ENCODE measurements at places on chromosomes 6 and 20. TPM values are rescaled to one million over a fixed set of nuclear protein-coding genes. Genes with fewer than 3 reads are reported as not detected.

VSTM2L gene
- 6.9 TPM for total RNA-seq

TRIM10 gene
- not detected for total RNA-seq

FNDC1 gene
- 2.8 TPM for total RNA-seq

DNA sequence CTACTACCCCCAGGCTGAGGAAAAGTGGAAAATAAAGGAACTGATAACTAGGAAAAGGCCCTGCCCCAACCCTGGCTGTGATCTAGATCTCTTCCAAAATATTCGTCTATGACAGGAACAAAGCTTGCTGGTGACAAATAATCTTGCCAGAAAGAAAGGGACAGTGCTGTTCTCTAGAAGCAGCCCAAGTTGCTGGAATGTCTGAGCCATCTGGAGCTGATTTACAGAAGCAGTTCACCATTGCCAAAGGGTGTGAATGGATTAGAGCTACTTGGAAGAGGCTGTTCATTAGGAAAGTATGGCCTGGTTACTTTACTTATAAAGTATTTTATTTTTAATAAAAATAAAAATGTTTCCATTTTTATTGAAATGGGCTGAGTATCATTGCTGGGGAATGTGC, 146.3 kb downstream of the EPM2A start:
- DNase-seq: no peak

GRCh38 chr6:70593118-70593486, 26.4 kb downstream of the SDHAF4 start:
- DNase-seq: no peak

GRCh38 chr6:9057937-9058336, 622.6 kb upstream of the SLC35B3 start:
- DNase-seq: no peak

DNA sequence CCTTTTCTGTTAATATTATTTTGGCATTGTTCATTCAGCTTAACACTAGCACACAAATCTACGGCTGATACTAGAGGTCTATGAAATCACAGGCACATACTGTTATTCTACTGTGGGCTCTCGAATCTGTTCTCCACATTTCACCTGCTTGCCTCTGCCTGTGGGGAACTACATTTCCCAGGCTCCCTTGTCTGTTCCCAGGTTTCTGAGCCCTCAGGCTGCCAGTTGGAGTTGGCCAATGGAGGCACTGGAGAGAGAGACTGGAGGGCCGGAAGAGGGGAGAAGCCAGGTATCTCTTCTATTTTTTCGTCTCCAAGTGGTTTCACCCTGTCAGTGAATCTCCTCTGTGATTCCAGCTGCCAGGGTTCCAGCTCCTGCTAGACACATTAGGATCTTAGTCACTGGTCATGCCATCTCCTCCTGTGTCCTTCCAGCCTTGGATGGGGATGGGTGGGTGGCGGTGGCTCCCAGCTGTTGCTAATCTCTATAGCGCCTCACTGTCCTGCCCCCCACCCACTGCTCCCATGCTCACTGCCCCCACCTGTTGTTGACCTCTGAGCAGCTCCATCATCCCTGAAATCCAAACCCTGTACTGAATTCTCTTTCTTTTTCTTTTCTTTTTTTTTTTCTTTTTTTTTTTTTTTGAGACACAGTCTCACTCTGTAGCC, 188.2 kb downstream of the LRFN2 start:
- no peak for DNase-seq

- no peak for DNase-seq
Measured at GRCh38 chr20:34211591-34211990, 29.6 kb upstream of the ASIP start.

- no peak for DNase-seq
Measured at GRCh38 chr6:125486881-125487280, 185.1 kb upstream of the HDDC2 start.

DNA sequence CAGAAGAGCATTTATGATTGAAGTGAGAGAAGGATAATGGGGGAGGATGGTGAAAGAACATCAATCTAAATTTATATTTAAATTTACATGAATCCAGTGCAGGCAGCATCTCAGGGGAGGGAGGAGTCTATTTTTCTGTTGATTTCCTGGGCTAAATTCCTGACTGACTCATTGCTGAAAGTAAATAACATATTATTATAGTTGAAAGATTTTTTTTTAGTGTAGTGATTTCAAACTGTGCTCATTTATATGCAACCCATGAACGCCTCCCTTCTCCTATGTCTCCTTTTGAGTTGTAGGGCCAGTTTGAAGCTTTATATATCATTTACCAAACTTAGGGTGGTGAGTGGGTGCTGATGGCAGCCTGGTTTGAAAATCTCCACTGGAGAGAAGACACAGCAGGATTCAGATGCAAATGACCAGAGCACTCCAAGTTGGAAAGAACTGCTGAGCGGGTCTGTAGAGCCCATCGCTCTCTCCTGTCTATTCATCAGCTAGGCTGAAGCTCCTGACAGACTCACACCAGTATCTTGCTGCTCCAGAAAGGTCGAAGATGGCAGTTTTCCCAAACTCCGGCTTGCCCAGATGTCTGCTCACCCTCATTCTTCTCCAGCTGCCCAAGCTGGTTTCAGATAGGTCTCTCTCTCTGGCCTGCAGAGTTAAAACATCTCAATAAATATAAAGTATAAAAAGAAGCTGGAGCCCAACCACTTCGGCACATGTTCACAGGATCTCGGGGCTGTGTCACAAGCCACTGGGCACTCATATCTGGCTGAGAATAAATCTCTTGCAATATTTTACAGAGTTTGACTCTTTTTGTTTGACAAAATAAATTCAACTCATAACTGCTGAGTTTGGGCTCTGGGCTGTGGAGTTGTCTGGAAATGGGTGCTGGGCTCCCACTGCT, 18.3 kb downstream of the BTN2A1 start:
- no peak for DNase-seq

GRCh38 chr20:2401527-2401926, 20.8 kb downstream of the TGM6 start:
- no peak for DNase-seq

- DNase-seq: no peak
Measured at GRCh38 chr6:90097356-90097755, 199.3 kb downstream of the BACH2 start.

NT5E gene
- 43.8 TPM for total RNA-seq

CAPN11 gene
- 0.24 TPM for total RNA-seq

SLC17A3 gene
- not detected for total RNA-seq

EPPIN gene
- not detected for total RNA-seq

DNA sequence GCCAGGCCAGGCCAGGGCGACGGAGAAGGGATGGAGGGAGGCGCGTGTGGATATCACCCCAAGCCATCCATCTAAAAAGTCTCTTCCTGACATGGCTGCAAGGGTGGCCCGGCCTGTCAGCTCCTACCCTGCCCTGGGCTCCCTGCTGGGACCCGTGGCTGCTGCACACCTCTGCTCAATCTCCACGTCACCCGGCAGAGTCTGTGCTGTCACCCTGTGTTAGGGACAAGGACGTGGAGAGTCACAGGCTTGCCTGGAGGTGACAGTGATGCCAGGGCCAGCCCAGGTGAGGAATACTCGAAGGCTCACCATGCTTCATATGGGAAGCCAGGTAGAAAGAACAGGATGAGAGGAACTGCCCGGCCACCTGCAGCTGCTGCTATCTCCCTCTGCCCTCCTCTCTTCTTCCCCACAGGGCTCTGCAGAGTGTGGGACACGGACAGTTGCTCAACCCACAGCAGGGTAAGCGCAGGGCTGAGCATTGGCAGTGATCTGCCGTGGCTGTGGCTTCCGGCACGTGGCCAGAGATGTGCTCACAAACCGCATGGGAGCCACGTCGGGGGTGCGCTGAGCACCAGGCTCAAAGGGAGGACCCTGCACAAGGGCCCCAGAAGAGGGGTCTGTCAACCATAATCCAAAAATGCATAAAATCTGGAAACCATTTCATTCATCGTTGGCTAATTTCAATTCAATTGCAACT, 214.3 kb downstream of the DLL1 start:
- peak; percentile 57 for DNase-seq

SPEF1 gene
- not detected for total RNA-seq

DNA sequence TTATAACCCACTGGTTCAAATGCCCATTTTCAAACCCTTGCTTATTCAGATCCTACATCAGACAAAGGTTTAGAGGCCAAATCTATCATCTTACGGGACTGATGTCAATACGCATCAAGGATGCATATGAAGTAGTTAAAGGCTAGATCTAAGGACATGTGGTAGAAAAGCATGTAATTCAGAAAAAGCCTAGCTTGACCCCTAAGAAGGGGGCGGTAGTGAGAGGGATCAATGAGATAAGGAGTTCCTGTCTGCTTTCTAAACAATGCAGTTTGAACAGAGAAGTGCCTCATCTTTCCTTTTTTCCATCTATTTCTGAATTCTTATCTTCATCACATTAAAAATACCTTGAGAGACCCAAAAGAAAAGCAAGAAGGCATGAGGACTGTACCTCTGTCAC, 237.7 kb downstream of the ARHGAP18 start:
- DNase-seq: no peak

DNA sequence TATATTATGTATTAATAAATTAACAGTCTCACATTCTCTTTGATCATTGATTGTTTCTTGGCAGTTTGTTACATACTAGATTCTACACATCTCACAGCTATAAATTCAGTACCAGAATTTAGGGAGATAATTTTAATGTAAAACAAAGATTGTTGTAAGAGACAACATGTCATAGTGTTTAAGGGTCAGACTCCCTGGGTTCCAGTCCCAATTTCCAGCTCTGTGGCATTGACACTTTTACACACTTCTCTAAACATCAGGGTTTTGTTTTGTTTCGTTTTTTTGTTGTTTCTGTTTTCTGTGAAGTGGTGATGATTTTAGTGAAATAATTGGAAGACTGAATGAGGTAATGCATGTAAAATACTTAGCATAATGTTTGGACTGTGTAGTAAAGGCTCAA, 19.9 kb downstream of the ADGRB3 start:
- no peak for DNase-seq

HDDC2 gene
- total RNA-seq: 53.2 TPM

DNA sequence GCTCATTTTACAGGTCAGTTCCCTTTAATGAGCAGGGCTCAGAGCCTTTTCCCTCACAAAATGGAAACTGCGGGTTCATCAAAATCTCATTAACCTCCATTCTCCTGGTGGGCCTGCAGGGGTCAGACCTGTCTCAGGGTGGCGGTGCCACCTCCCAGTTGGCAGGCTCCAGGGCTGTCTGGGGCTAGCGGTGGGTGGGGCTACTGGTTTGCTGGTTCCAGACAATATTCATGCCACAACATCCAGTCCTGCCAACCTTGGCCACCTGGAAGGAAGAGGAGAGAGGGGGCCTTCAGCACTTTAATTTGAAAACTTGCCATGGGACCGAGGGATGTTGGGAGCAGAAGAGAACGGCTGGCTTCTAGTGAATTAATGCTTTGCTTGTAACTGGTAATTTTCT, 41.9 kb upstream of the CTNNBL1 start:
- DNase-seq: no peak

DNA sequence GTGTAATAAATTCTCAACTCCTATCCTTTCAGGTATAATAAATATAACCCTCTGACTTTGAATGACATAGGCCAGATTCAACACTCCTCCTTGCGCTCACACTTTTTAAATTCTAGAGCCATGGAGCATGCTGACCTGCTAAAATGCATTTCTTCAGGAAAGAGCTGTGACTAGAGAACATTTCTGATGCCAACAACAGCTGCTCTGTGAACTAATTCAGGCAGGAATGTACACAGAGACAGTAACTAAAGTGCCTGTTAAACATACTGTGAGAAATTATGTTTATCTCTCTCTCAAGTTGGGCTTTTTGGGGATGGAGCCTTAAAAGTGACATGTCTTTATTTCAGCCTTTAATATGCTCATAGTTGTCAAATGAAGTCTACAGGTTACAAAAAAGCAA, 8.3 kb downstream of the NHSL1 start:
- DNase-seq: no peak

DPPA5 gene
- not detected for total RNA-seq

- no peak for DNase-seq
Measured at GRCh38 chr20:62758226-62758912, 37.9 kb upstream of the MRGBP start.

TGM3 gene
- total RNA-seq: not detected

DNA sequence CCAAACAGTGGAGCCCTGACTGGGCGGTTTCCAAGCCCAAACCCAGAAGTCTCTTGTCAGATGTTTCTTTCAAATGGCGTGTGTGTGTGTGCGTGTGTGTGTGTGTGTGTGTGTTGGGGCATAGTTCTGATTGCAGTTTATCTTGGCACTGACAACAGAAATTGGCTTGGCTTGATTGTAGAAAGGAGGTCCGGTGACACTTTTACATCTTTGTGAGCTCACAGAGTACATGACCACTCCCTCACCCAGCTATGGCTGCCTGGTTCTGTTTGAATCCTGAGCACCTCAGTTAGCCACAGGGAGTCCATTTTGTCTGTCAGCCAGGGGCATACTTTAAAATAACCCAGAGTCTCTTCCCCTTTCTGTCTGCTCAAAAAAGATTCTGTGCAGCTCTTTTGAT, 276.3 kb downstream of the CD83 start:
- no peak for DNase-seq

GRCh38 chr6:72783666-72784065, 161.8 kb downstream of the KCNQ5 start:
- DNase-seq: no peak

SEL1L2 gene
- total RNA-seq: 16.1 TPM

PI16 gene
- 51.4 TPM for total RNA-seq

VGLL2 gene
- total RNA-seq: not detected
